ENCODE measurements at places on chromosomes 7 and 10.
A peak's percentile ranks its signal among the peaks of the same experiment; 100 is the strongest.

- no peak for DNase-seq
These were observed 26.1 kb upstream of the VCL start for GRCh38 chr10:73971636-73972354.

DNA sequence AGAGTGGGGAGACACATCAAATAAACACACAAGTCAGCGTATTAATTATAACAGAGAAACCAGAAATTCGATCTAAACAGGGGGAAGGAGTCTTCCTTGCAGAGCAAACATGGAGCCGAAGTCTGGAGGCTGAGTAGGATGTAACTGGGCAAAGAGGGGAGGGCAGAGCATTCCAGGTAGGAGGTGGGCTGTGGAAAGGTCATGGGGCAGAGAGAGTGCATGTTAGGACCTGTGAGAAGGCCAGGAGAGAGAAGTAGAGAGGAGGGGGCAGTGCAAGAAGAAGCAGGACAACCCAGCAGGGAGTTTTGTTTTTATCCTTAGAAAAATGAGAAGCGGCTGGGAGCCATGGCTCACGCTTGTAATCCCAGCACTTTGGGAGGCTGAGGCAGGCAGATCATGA lies 130.8 kb upstream of the GPR26 start:
- no peak for DNase-seq

- no peak for DNase-seq
These were observed 432.9 kb downstream of the SORCS3 start for GRCh38 chr10:105073999-105074398.

DNA sequence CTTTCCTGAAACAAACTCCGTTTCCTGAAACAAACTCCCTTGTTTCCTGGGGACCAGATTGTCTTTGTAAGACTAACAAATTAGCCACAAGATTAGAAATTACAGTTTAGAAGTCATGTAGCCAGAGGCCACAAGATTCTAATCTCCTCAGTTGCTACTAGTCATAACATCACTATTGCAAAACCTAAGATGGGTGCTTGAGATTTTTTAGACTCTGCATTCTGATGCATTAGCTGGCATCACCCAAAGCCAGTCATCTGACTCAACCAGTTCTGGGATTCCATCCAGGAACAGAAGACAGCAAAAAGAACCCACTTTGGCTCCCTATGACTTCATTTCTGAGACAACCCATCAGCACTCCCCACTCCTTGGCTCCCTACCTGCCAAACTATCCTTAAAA lies 367.9 kb upstream of the MBL2 start:
- peak; percentile 0 for DNase-seq

GRCh38 chr7:34596887-34597286 lies 61.1 kb upstream of the NPSR1 start:
- DNase-seq = no peak

All from astrocyte of the cerebellum (primary cell).